ENCODE measurements at places on chromosomes 4 and X. TPM values are rescaled to one million over a fixed set of nuclear protein-coding genes. Genes with fewer than 3 reads are reported as not detected.

DNA sequence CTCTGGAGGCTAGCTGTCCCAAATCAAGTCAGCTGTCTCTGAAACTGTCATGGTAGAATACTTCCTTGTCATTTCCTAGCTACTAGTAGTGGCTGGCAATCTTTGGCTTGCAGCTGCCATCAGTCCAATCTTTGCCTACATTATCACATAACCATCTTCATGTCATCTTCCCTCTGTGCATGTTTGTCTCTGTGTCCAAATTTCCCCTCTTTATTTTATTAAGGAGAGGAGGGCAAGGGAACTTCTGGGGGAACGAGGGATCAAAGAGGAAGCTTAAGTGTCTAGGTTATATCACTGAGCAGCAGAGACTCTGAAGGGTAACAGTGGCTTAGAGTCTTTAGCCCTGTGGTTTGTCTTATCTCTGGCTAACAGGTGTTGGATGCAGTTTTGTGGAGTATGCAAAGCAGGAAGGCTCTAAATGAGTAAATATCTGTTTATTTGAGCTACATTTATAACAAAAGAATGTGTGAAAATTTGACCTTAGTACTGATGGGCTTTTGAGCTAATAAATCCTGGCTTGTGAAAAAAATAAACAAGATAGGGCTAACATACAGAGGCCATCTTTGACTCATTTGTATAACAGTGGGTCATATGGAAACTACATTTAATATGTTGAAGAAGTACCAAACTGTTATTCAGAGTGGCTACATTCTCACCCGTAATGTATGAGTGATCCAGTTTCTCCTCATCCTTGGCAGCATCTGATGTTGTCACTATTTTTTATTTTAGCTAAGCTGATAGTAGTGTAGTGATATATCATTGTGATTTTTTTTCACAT lies 49.4 kb upstream of the ENOX2 start:
- DNase-seq = no peak

GRCh38 chrX:104565791-104566680 lies at the start of gene IL1RAPL2:
TSS of gene IL1RAPL2 (plus strand) at chrX:104566199.
- DNase-seq = peak; percentile 41

DNA sequence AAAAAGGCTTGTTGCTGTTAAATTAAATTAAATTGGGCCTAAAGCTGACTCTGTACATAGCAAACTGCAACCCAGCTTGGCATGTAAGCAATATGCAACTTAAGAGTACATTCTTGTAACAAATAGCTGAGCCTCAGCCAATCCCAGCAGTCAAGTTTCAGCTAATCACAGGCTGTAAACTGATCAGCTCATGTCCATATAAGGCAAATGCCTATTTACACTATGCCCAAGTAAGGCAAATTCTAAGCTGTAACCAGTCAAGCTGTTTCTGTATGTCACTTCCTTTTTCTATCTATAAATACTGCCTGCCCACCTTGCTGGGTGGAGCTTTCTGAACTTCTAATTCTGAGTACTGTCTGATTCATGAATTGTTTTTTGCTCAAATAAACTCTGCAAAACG lies 429.1 kb upstream of the FTHL17 start:
- DNase-seq = no peak

DNA sequence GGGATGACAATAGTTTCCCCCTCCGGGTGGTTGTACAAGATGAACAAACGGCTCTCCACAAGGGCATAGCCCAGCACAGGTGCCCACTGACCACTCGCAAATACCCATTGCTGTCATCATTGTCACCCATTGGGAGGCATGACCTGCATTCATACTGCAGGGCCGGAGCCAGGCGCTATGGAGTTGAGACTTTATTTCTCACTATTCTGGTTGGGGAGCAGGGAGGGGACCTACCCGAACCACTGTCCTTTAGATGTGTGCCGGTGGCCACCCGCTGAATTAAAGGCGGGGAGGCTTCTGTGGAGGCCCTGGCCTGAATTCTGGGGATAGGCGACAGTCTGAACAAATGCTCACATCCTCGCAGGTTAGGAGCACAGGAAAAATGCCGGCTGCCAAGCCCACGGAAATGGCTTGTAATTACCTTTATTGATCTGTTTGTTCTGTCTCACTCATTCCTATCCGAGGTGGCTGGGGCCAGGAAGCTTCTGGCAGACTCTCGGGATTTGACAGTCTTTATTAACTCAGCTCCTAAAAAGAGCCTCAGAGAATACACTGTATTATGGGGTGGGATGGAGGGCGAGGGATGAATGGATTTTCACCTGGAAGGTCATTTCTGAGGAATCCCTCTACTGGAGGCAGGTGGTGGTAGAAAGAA lies 125.1 kb upstream of the PSAPL1 start:
- DNase-seq = no peak

- DNase-seq = no peak
Observed at GRCh38 chr4:69071286-69071685, 25.0 kb upstream of the UGT2B7 start.

DNA sequence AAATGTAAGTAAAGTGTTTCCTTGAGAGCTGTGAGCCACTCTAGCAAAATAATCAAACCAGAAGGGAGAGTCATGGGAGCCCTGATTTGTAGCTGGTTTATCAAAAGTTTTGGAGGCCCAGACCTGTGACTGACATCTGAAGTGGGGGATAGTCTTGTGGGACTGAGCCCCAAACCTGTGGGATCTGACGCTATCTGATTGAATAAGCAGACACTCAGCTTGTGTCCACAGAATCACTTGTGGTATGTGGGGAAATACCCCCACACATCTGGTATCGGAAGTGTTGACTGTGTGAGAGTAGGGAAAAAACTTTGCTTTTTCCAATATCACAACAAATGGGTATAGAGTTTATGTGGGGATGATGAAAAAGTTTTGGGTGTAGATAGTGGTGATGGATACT lies 35.4 kb downstream of the FUNDC1 start:
- DNase-seq = no peak

DNA sequence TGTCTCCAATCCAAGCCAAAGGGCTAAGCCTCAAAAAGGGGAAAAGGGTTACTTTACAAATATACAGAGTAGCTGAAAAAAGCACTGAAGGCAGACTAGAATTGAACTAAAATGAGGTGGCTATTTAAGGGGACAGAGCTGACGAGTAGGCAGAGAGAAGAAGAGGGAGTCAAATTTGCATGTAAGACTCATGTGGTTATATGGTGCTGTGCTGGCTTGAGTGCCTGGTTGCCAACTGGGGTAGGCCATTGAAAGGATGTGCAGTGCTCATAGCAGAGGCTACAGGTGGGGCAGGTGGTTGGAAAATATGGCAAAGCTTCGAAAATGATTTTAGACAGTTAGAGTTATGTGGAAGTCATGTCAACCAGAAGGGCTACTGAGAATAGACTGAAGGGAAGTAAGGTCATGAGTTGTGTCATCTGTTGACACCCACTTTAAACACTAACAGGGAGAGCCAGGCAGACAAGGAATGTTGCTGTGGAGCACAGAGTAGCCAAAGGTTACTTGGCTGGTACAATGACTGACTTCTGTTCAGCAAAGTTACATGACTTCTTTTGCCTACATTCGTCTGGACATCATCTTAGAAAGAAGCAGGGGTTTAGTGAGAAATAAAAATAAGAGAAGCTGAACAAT lies 1210.4 kb downstream of the ADGRL3 start:
- no peak for DNase-seq

DNA sequence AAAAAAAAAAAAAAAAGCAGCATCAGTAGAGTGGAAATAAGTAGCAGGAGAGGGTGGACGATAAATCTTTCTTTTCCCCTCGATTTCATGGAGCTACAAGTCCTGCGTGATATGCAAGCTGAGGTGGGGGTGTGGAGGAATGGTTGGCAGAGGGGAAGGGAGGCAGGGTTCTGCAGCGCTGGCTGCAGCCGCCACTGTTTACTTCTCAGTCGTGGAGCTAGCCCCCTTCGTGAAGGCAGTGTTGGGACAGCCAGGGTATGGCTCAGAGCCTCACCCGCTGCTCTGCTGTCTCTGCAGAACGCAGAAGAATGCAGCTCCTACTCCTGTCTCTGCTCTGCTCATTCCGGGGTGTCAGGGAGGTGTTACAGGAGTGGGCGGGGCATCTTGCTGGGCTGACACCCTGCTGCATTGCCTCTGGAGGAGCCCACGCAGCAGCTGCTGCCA lies 140.6 kb downstream of the GPM6A start:
- peak; percentile 2 for DNase-seq

DNA sequence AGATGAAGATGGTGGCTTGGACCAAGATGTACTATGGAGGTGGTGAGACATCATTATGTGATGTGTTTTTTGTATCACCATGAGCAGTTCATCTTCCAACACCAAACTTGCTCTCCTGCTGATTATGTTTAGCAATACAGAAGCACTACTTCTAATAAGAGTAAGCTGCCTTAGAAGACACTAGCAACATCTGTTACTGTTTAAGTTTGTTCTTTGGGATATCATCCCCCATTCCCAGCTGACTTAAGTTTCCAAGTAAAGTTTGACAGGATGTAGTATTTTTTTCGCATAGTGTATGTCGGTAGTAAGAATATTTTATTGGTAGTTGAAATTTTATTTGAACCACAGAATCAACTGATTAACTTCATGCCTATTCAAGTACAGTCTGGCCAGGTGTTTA lies 123.5 kb upstream of the BMPR1B start:
- no peak for DNase-seq

DNA sequence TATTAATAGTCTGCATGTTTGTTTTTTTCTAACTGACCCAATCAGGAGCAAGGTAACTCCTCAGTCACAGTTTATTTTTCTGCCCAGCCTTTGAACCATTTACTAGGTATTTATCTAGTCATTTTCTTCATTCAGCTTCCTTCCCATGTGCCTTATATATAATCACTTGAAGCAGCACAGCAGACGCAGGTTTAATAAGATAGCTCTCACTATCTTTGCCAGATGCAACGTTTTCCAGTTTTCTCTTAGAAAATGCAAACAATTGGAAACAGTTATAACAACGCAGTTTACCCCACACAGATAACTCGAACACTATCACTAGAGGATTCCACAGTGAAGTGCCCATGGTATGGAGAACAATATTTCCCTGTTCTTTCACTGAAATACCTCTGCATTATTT lies 56.4 kb upstream of the NFKB1 start:
- DNase-seq = no peak

GRCh38 chr4:110617075-110617640 lies 5.7 kb downstream of the PITX2 start:
- DNase-seq = no peak

GRCh38 chr4:188168726-188169373 lies 29.6 kb downstream of the TRIML1 start:
- no peak for DNase-seq

DNA sequence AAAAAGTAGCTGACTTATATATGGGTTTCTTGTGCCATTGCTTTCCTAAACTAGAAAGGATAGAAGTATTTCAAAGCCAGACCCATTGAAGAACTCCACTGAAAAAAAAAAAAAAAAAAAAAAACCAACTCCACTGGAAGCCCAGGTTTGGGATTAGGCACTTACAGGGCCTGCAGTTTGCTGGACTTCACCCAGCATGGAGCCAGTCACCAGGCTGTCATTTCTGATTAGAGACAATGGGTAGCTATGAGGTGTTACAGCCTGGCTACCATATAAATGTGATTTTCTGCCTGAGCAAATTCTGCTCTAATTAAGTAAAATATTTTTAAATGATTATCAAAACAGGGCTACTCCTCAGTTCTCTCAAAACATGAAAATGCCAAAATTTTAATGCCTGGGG lies 49.5 kb downstream of the HS6ST2 start:
- no peak for DNase-seq

GRCh38 chrX:458631-459061 lies 71.9 kb upstream of the PPP2R3B start:
- DNase-seq = no peak

GRCh38 chr4:169245061-169245460 lies 25.7 kb downstream of the SH3RF1 start:
- DNase-seq = no peak

The ATP2B3 gene
- 0.48 TPM for polyA plus RNA-seq

The LEF1 gene
- 13.0 TPM for polyA plus RNA-seq

The FOXP3 gene
- polyA plus RNA-seq = 0.70 TPM

The EVC2 gene
- 8.0 TPM for polyA plus RNA-seq

The ADH1A gene
- polyA plus RNA-seq = 1.3 TPM

The IGFBP7 gene
- 140 TPM for polyA plus RNA-seq

The OTUD6A gene
- not detected for polyA plus RNA-seq

The GLOD5 gene
- polyA plus RNA-seq = not detected

The KDR gene
- polyA plus RNA-seq = 61.8 TPM

The BEX2 gene
- polyA plus RNA-seq = 35.9 TPM
